ENCODE measurements at places on chromosomes 5 and 9.
A peak's percentile ranks its signal among the peaks of the same experiment; 100 is the strongest.

- DNase-seq = no peak
These were observed 197.0 kb downstream of the MCTP1 start for GRCh38 chr5:95087816-95088317.

GRCh38 chr9:14962193-14962882 lies 52.1 kb upstream of the FREM1 start:
- no peak for DNase-seq

DNA sequence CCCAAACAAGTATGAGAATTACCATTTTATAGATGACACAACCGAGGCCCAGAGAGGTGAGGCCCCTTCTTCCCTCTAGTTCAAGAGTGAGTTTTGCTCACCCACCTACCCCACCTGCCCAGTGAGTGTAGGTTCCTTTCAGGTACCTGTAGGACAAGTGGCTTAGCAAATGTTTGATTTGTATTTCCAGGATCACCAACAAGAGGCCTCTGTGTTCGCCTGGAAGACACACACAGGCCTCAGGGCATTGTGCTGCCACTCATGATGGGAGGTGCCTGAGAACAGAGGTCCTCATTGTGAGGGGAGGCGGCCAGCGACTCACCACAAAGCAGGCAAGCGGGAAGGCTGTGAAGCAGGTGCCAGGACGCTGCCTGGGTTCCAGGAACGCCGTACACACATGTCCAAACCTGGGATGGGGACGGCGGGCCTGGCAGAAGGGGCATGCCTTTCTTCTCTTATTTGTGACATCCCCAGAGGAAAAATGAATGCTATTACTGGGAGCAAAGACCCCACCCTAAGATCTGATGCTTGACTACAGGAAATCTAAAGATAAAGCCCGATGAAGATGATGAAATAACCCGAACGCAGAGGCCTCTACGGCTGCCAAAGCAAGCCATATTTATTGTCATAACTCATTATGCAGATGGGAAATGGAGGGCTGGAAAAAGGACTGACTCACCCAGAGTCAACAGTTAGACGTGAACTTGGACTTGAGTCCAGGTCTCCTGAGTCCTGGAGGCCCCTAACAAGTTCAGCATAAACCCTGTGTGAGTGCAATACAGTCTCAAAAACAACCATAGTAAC lies 60.2 kb upstream of the SLC25A51 start:
- peak; percentile 78 for DNase-seq

- DNase-seq = no peak
These were observed 542.9 kb downstream of the LRRC70 start for GRCh38 chr5:63121471-63121870.

GRCh38 chr9:112174222-112174964 lies 704 bp downstream of the SUSD1 start:
- peak; percentile 21 for DNase-seq

- DNase-seq = no peak
These were observed 29.3 kb upstream of the NR3C1 start for GRCh38 chr5:143432658-143433239.

DNA sequence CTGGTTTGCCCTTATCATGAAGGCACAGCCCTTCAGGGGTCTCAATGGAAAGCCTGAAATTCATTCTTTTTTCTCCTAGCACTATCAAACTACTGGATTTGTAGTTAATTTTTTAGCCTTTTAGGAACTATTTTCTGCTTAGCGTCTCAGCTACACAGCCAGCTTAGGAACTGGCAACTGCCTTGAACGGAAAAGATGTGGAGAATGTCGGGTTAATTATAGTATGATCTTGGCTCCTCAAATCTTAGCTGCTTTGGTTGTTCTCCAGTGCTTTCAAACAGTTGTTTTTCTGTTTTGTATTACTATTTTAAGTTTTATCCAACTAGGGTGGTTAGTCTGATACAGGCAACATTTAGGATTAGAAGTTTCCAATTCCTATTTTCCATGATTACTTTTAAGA lies 44.1 kb downstream of the CCNH start:
- no peak for DNase-seq

GRCh38 chr5:163727028-163727427 lies 221.6 kb downstream of the MAT2B start:
- peak; percentile 1 for DNase-seq

DNA sequence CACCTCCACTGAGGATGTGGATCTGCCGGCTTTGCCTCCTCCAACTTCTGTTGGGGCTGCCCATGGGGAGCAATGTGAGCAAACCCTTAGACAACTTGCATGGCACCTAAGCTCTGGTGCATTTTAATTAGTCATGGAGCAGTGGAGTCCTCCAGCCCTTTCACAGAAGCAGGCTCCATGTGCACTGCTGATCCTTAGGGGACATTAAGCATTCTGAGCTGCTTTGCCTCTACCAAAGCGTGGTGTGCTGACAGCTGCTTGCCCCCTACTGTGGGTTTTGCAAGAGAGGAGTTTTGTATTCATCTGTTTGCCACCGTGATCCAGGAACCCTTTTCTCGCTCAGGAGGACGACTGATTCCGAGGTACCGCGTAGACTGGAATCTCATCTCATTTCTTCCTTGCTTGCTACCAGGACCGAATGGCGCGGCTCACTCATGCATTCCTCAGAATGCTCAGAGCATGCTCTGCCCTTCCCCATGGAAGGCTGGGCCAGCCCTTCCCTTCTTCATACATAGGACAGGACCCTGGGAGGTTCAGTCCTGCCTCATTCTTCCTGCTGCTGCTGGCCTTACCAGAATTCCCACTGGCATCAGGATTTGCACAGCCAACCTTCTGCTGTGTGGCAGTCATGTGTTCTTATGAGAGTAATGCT lies 432.5 kb downstream of the GADD45G start:
- DNase-seq = no peak

DNA sequence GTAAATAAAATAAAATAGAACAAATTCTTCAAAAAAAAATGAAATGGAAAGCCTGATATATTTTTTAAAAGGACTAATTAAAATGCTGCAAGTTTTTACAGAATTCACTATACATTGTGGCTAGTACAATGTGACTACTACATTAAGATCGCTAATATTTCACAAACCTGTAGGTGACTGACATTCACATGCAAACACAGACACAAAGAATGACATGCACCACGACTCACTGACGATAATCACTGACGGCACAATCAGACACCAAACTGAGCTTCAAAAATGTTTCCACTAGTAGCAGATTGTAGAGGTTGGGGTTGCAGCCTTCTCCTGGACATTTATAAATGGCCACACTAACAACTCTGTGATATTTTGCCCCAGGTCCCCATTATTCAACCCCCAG lies 637.7 kb upstream of the DMAC1 start:
- DNase-seq = no peak

DNA sequence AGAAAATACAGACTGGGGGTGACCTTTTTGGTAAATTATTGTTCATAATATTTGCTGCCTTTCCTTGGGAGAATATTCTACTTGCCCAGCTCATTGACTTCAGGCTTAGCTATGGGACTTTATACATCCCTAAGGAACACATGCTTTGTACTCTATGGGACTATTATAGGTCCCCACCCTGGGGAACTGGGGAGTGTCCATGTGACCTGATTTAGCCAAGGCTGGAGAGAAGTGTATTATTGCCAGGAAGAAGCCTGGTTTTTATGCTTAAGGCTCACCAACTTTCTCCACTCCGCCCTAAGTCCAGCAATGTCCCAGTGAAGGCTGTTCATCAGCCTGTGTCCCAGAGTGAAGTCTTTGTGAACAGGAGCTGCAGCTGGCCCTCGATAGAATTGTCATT lies 16.6 kb upstream of the DRD1 start:
- DNase-seq = no peak

- no peak for DNase-seq
These were observed 32.5 kb upstream of the RNU6ATAC start for GRCh38 chr9:134196911-134197310.

Measured in nucleus accumbens (tissue), 56 donors.